ENCODE measurements at places on chromosomes 12 and 14.

DNA sequence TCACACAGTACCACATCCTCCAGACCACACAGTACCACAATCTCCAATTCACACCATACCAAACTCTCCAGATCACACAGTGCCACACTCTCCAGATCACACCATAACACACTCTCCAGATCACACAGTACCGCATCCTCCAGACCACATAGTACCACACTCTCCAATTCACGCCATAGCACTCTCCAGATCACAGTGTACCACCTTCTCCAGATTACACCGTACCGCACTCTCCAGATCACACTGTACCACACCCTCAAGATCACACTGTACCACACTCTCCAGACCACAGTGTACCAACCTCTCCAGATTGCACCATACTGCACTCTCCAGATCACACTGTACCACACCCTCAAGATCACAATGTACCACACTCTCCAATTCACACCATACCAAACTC, 184.9 kb downstream of the NTF3 start:
- no peak for DNase-seq

DNA sequence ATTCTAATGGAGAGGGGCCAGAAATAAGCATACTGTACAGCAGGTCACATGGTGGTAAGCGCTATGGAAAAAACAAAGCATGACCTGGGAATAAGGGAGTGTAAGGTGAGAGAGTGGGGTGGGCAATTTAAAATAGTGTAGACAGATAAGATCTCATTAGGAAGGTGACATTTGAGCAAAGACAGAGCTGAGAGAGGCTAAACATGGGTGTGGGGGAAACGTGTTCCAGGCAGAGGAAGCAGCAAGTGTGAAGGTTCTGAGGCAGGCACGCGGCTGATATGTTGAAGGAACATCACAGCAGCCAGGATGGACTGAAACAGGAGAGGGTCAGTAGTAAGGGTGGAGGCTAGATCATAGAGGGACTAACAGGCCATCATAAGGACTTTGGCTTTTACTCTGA, 126.8 kb downstream of the SAMD4A start:
- no peak for DNase-seq

- DNase-seq: no peak
Observed at GRCh38 chr14:94681300-94682060, 69.3 kb downstream of the SERPINA3 start.

- no peak for DNase-seq
Observed at GRCh38 chr12:102920271-102920670, 3.2 kb upstream of the PAH start.

DNA sequence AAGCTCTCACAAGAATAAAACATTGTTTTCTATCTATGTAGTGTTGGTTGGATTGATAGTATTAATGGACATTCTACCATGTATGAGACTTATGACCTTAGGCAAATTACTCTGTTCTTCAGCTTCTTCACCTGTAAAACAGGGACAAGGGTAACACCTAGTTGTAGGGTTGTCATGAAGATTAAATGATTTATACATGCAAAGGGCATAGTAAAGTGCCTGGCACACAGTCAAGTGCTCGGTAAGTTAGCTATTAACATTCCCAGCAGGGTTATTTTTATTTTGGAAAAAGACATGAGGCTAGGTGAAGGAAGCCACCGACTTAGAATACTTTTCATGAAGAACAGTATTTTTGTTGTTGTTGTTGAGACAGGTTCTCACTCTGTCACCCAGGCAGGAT, 71.2 kb upstream of the PLXNC1 start:
- DNase-seq: no peak

DNA sequence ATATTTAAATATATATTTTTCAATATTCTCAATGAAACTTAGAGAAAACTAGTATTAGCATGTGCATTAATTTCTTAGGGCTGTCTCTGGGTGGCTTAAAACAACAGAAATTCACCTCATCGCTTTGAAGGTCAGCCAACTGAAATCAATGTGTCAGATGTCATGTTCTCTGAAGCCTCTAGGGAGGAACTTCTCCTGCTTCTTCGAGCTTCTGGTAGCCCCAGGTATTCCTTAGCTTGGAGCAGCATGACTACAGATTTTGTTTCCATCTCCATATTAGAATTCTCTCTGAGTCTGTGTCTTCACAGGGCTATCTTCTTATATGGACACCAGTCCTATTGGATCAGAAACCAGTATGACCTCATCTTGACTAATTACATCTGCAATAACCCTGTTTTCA, 221.5 kb downstream of the PDZRN4 start:
- no peak for DNase-seq

DNA sequence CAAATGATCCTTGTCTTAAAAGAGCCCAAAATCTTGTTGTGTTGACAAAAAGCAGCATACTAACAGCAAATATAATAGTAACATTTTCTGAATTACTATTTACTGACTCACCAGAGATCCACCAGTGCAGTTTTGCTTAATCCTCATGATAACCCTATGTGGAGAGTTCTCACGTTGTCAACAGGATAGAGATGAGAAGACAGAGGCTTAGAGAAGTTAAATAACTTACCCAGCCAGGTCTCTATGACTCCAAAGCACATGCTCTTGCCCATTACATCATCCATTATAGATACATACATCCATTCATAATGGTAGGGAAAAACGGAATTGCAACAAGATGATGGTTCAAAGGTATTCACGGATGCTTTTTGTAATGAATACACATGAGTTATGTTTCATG, 111.9 kb downstream of the PAX9 start:
- no peak for DNase-seq

Data from activated effector memory CD4-positive, alpha-beta T cell treated with anti-CD3 and anti-CD28 coated beads, Interleukin-2, amount 50 U/mL, for 16 hours (primary cell).